ENCODE measurements at places on chromosomes 12 and 14.

DNA sequence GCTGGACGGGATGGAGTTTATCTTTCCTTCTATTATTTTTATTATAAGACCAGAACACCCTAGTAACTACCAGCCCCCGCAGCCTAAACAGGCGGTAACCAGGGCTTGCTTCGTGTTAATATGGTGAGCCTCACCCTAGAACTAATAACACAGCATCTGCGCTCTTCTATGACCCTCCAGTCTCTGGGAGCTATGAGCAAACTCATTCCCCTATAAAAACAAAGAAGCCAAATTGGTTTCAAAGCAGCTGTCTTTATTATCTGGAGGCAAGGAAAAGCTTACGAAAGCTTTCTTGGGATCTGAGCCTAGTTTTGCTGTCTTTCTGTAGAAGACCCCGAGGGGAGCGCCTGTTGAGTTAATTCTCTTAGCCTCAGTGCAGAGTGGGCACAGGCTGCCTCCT, 85.0 kb downstream of the TBX5 start:
- H3K27me3 ChIP-seq, result no peaks in the 10 kb centered on the region
- no peaks in the 10 kb centered on the region for H3K36me3 ChIP-seq
- H3K4me1 ChIP-seq, result no peaks in the 10 kb centered on the region

GRCh38 chr12:26863515-26863914, 30.5 kb upstream of the ITPR2 start:
- no peaks in the 10 kb centered on the region for H3K27me3 ChIP-seq
- H3K36me3 ChIP-seq, result no peaks in the 10 kb centered on the region
- no peaks in the 10 kb centered on the region for H3K4me1 ChIP-seq
- H3K27ac ChIP-seq, result no peak overlapping the region
- no peak overlapping the region for H3K4me3 ChIP-seq
- DNase-seq, result no peak

DNA sequence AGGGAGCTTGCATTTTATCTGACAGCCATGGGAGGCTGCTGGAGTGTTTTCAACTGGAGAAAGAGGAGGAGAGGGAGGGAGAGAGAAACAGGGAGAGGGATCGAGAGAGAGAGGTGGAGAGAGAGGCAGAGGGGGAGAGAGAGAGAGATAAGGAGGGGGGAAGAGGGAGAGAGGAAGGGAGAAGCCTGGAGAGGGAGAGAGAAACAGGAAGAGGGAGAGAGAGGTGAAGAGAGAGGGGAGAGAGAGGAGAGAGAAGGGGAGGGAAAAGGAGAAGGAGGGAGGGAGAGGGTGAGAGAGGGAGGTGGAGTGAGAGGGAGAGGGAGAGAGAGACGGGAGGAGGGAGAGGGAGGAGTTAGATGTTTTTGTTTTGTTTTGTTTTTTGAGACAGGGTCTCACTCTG, 45.6 kb downstream of the DNAH10 start:
- peak; percentile 15 for DNase-seq
- no peaks in the 10 kb centered on the region for H3K36me3 ChIP-seq
- H3K27me3 ChIP-seq, result no peaks in the 10 kb centered on the region
- no peak overlapping the region for H3K4me3 ChIP-seq
- no peak overlapping the region for H3K27ac ChIP-seq

DNA sequence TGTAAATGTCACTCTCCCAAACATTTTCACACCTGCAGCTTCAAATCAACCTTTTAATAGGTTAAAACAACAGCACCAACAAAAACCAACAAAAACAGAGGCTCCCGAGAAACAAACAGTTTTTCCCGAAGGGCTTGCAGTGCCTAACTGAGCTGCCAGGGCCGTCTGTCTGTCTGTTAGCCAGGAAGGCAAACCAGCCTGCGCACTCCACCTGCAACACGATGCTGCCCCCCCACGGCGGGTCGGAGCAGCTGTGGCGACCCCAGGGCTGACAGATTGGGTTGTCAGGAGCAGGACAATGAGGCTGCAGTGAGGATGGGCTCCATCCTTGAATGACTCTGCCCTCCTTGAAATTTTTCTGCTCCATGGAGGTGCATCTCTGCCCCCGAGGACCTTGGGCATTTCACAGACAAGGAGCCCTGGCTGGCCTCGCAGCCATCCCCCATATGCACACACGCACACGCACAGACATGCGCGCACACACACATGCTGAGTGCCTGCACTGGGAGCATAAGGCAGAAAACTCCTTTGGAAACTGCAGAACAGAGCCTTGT, 2.6 kb downstream of the RTL1 start:
- no peaks in the 10 kb centered on the region for H3K36me3 ChIP-seq
- H3K27me3 ChIP-seq, result peaks cover 19% of the 10 kb centered on the region
- DNase-seq, result peak; percentile 80
- H3K27ac ChIP-seq, result peak overlapping the region; percentile 80
- H3K4me3 ChIP-seq, result no peak overlapping the region
- peaks cover 72% of the 10 kb centered on the region for H3K4me1 ChIP-seq

DNA sequence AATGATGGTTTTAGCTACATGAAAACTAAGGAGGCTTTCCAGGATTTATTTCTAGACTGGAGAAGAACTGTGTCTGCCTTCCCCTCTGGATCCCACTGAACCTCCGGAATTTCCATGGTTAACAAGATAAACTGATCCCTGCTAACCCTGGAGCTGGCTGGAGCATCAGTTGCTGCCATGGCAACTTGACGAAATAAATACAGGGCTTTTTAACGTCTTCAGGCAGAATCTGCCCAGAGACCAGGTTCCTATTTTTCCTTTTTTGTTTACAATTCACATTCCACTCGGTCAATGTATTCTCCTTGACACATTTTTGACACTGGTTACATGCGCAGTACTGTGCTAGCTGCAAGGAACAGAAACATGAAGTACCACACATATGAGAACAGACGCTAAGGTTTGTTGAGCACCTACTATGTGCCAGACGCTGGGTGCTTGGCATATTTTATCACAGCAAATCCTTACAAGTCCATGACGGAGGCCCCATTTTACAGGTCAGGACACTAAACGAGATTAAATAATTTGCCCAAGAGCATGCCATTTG, 1.7 kb downstream of the C14orf132 start:
- DNase-seq, result peak; percentile 39
- H3K27me3 ChIP-seq, result peaks cover 31% of the 10 kb centered on the region
- peak overlapping the region; percentile 96 for H3K4me3 ChIP-seq
- H3K36me3 ChIP-seq, result no peaks in the 10 kb centered on the region
- peaks cover 18% of the 10 kb centered on the region for H3K4me1 ChIP-seq

GRCh38 chr14:52951681-52952554, 1.1 kb upstream of the FERMT2 start:
- peak overlapping the region; percentile 76 for H3K4me3 ChIP-seq
- DNase-seq, result peak; percentile 77
- no peaks in the 10 kb centered on the region for H3K36me3 ChIP-seq
- H3K27ac ChIP-seq, result peak overlapping the region; percentile 99
- H3K4me1 ChIP-seq, result peaks cover 12% of the 10 kb centered on the region

GRCh38 chr12:111656016-111656415, 29.7 kb downstream of the BRAP start:
- no peaks in the 10 kb centered on the region for H3K27me3 ChIP-seq
- no peaks in the 10 kb centered on the region for H3K4me1 ChIP-seq
- H3K36me3 ChIP-seq, result no peaks in the 10 kb centered on the region
- DNase-seq, result no peak
- no peak overlapping the region for H3K27ac ChIP-seq
- no peak overlapping the region for H3K4me3 ChIP-seq

- H3K27me3 ChIP-seq, result no peaks in the 10 kb centered on the region
- no peak overlapping the region for H3K27ac ChIP-seq
- no peak overlapping the region for H3K4me3 ChIP-seq
Observed at GRCh38 chr12:123391546-123392343, 7.8 kb downstream of the KMT5A start.

DNA sequence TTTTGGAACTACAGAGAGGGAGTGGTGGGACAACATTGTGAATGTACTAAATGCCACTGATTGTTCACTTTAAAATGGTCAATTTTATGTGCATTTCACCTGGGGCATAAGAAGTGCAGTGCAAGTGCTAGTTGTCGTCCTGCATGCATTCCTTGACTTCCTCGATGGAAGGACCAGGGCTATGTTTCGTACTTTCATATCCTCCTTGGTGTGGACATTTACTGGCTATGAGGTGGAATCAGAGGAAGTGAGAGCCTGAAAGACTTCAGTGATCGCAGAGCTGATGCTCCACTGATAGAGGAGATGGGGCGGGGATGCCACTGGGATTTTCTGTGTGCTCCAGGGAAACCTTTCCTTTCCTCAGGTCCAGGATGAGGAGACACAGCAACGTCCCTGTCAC, 54.1 kb upstream of the DDX11 start:
- H3K4me1 ChIP-seq, result no peaks in the 10 kb centered on the region
- DNase-seq, result no peak
- no peaks in the 10 kb centered on the region for H3K36me3 ChIP-seq
- H3K4me3 ChIP-seq, result no peak overlapping the region
- no peaks in the 10 kb centered on the region for H3K27me3 ChIP-seq

GRCh38 chr12:116385486-116386217, 108.2 kb upstream of the MED13L start:
- peak; percentile 38 for DNase-seq
- no peaks in the 10 kb centered on the region for H3K27me3 ChIP-seq
- H3K4me1 ChIP-seq, result peaks cover 19% of the 10 kb centered on the region
- no peak overlapping the region for H3K4me3 ChIP-seq

DNA sequence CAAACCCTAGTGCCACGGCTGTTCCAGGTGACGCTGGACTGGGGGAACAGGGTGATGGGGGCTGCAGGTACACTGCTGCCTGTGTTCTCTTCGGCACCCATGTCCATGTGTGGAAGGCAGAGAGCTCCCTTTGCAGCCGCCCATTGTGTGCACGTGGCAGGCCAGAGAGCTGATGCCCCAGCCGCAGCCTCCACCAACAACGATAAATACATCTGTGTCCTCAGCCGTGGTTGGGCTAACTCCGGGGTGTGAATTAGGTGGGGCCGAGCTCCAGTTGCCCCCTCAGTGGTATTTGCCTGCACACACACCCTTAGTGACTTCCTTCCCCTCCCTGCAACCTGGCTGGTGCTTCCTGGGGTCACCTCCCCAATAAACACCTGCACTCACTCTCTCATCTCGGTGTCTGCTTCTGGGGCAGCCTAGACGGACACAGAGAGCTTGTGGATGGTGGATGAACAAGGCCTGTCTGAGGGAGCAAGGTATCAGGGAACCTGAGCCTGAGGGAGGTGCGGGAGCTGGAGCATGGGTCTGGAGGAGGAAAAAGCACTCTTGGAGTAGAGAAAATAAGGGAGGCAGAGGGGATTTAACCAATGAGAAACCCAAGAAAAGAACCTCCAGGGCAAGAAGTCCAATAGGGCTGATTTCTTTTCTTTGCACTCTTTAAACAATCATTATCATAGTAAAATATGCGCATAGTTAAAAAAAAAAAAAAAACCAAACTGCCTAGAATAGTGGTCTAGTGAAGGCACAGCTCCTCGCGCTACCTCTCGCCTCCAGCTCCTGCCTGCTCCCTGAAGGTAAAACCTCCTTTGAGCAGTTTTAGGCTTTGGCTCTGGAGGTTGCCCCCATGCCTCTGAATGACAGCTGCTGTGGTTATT, 112.6 kb downstream of the ZNF664 start:
- H3K4me3 ChIP-seq, result no peak overlapping the region
- DNase-seq, result no peak
- H3K27ac ChIP-seq, result no peak overlapping the region
- peaks cover 13% of the 10 kb centered on the region for H3K4me1 ChIP-seq
- H3K27me3 ChIP-seq, result no peaks in the 10 kb centered on the region

DNA sequence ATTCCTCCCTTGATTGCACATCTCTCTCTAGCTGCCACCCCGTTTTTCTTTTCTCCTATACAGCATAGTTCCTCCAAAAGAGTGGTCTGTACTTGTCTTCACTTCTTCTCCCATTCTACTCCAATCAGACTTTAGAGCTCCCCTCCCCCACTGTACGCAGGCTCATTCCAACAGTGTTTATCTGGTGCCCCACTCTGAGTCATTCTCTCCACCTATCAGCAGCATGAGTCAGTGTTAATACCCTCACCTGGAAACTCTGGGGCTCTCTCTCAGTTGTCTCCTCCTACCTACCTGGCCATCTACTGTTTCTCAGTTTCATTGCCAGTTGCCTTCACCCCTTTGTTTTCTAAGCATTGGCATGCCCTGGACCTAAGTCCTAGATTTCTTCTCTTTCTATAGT, 175.1 kb upstream of the ARHGAP5 start:
- H3K4me3 ChIP-seq, result no peak overlapping the region
- H3K4me1 ChIP-seq, result peaks cover 14% of the 10 kb centered on the region
- H3K36me3 ChIP-seq, result no peaks in the 10 kb centered on the region
- no peaks in the 10 kb centered on the region for H3K27me3 ChIP-seq
- peak; percentile 83 for DNase-seq

GRCh38 chr14:68278576-68279436, 459.2 kb downstream of the RAD51B start:
- H3K4me3 ChIP-seq, result no peak overlapping the region
- no peaks in the 10 kb centered on the region for H3K27me3 ChIP-seq
- H3K27ac ChIP-seq, result peak overlapping the region; percentile 59

- no peak overlapping the region for H3K27ac ChIP-seq
- no peaks in the 10 kb centered on the region for H3K4me1 ChIP-seq
- DNase-seq, result no peak
- H3K4me3 ChIP-seq, result no peak overlapping the region
- H3K36me3 ChIP-seq, result no peaks in the 10 kb centered on the region
- no peaks in the 10 kb centered on the region for H3K27me3 ChIP-seq
Observed at GRCh38 chr12:22477894-22478287, 66.5 kb downstream of the C2CD5 start.

GRCh38 chr12:54294152-54294952, 6.5 kb downstream of the NFE2 start:
- H3K4me1 ChIP-seq, result no peaks in the 10 kb centered on the region
- H3K4me3 ChIP-seq, result no peak overlapping the region
- H3K36me3 ChIP-seq, result no peaks in the 10 kb centered on the region
- no peaks in the 10 kb centered on the region for H3K27me3 ChIP-seq
- no peak overlapping the region for H3K27ac ChIP-seq

GRCh38 chr14:75303381-75303789, 24.8 kb downstream of the FOS start:
- peak; percentile 90 for DNase-seq
- no peaks in the 10 kb centered on the region for H3K36me3 ChIP-seq
- peaks cover 9% of the 10 kb centered on the region for H3K4me1 ChIP-seq
- H3K27ac ChIP-seq, result no peak overlapping the region
- H3K4me3 ChIP-seq, result no peak overlapping the region
- no peaks in the 10 kb centered on the region for H3K27me3 ChIP-seq

- no peak for DNase-seq
- H3K4me1 ChIP-seq, result no peaks in the 10 kb centered on the region
- H3K27me3 ChIP-seq, result no peaks in the 10 kb centered on the region
- H3K4me3 ChIP-seq, result no peak overlapping the region
- no peaks in the 10 kb centered on the region for H3K36me3 ChIP-seq
Observed at GRCh38 chr12:68538726-68539614, 71.7 kb upstream of the RAP1B start.

GRCh38 chr12:56578983-56579546, 51.1 kb downstream of the BAZ2A start:
- H3K27ac ChIP-seq, result no peak overlapping the region
- H3K4me3 ChIP-seq, result no peak overlapping the region
- DNase-seq, result no peak

DNA sequence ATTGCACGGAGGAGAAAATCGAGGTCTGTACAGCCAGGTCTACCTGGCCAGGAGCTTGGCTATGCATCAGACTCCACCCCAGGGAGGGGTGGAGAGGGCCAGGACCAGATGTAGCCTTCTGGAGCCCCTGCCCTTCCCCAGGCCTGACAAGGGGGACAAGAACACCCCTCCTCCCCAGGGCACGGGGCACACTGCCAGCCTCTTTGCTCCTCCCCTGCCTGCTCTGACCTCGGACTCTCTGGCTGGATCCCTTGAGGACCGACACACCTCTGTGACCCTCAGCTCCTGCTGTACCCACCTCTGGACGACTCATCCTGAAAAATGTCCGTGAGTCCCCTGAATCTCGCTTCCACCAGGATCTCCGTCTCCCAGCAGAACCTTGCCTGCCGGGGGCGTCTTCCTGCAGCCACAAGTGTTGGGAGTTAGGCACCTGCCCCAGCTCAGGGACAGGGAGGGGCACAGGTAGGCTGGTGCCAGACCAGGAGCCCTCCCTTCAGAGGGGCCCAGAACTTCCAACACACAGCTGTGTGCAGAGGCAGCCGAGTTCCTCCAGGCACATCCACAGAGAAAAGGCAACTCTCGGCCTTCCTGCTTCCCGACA, 21.8 kb downstream of the AHNAK2 start:
- no peaks in the 10 kb centered on the region for H3K4me1 ChIP-seq
- no peaks in the 10 kb centered on the region for H3K36me3 ChIP-seq
- H3K27ac ChIP-seq, result no peak overlapping the region

All from hepatocyte (in vitro differentiated cells).